Activated CD8-positive, alpha-beta memory T cell treated with anti-CD3 and anti-CD28 coated beads, Interleukin-2, amount 10 ng/mL, durations not matched to agents 7 days and 5 days (primary cell): ENCODE measurements at places on chromosomes 12 and 14.

DNA sequence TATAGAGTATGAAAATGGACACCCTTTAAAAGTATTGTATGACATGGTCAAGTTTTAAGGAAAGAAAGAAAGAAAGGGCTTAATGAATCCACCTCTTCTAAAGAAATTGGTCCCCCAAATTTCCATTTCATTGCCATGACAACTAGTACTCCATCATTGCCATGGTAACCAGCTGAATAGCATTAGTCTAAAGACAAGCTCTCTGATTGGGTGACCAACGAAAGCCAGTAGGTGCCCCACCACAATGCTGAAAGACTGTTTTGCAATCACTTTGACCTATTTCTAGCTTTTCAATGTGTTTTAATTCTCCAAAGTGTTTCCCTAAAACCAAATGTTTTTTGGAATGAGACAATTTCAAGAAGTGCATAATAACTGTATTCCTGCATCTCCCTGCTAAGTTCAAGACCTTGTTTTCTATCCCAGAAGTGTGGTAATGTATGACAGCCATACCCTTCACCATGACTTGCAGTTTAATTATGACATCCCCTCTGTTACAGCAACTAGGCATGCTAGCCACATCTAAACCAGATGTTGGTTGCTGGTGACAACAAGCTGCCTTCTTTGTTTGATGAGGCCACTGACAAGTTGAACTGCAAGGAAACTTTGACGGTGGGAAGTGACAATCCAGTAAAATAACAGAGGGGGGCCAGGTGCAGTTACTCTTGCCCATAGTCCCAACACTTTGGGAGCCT, 46.7 kb downstream of the KICS2 start:
- peaks cover 2% of the 10 kb centered on the region for H3K4me1 ChIP-seq
- no peak overlapping the region for H3K4me3 ChIP-seq
- DNase-seq: no peak
- no peak overlapping the region for H3K27ac ChIP-seq
- no peaks in the 10 kb centered on the region for H3K27me3 ChIP-seq

GRCh38 chr12:32819424-32819823, 63.7 kb upstream of the YARS2 start:
- H3K27ac ChIP-seq: no peak overlapping the region
- H3K4me3 ChIP-seq: no peak overlapping the region
- no peaks in the 10 kb centered on the region for H3K36me3 ChIP-seq
- H3K4me1 ChIP-seq: no peaks in the 10 kb centered on the region
- no peaks in the 10 kb centered on the region for H3K27me3 ChIP-seq
- DNase-seq: no peak

DNA sequence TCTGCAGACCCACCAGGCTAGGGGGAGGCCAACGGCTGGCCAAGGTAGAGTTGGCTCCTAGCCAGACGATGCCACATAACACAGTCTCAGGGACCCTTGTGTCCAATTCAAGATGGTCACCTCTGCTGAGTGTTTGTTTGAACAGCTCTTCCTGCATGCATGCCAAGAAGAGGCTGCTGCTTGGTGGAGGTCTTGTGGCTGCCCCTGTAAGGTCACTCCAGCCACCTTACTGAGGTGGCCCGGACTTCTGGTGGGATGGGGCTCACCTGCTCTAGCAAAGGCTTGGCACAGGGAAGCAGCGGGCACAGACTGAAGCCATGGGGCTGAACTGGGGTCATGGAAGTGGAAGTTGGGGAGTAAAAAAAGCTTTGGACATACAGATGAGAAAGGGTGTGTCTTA, 210.3 kb downstream of the GLT1D1 start:
- no peak overlapping the region for H3K4me3 ChIP-seq
- no peaks in the 10 kb centered on the region for H3K27me3 ChIP-seq
- no peak for DNase-seq
- no peak overlapping the region for H3K27ac ChIP-seq
- no peaks in the 10 kb centered on the region for H3K4me1 ChIP-seq
- H3K36me3 ChIP-seq: no peaks in the 10 kb centered on the region

- no peaks in the 10 kb centered on the region for H3K4me1 ChIP-seq
- no peaks in the 10 kb centered on the region for H3K36me3 ChIP-seq
- no peak overlapping the region for H3K4me3 ChIP-seq
- DNase-seq: no peak
- peaks cover 2% of the 10 kb centered on the region for H3K27me3 ChIP-seq
- H3K27ac ChIP-seq: no peak overlapping the region
These were observed 10.6 kb upstream of the ACOT1 start for GRCh38 chr14:73526036-73526984.

GRCh38 chr12:132521712-132522292, 31.9 kb downstream of the FBRSL1 start:
- H3K27me3 ChIP-seq: no peaks in the 10 kb centered on the region
- H3K4me3 ChIP-seq: no peak overlapping the region
- DNase-seq: no peak
- peaks cover 12% of the 10 kb centered on the region for H3K36me3 ChIP-seq
- no peaks in the 10 kb centered on the region for H3K4me1 ChIP-seq
- H3K27ac ChIP-seq: no peak overlapping the region
